ENCODE measurements at places on chromosomes 7 and 10.

GRCh38 chr7:66847879-66848790, 72.9 kb upstream of the TMEM248 start:
- no peak for DNase-seq

DNA sequence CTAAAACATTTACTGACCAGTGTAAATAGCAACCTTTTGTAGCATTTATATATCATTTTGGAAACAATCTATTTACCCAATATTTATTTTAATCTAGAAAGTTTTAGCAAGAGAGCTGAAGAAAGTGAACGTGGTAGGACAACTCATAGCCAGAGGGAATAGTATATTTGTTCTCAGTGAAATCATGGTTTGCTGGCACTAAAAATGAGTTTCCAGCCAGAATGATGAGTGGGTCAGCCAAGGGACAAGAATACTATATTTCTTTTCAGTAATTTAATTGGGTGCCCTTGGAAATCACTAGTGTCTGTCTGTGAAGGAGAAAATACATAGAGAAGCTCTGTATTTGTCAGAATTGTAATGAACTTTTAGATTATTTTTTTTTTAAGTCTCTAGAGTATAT, 74.9 kb downstream of the MINPP1 start:
- DNase-seq, result no peak

DNA sequence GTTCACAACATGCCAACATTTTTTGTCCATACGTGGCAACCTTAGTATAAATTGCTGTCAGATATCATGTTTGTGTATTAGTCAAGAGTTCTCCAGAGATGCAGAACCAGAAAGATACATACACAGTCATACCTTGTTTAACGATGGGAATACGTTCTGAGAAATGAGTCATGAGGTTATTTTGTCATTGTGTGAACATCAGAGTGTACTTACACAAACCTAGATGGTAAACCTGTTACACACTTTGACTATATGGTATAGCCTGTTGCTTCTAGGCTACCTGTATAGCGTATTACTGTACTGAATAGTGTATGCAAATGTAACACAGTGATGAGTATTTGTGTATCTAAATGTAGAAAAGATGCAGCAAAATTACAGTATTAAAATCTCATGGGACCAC, 22.3 kb downstream of the ZNF518A start:
- no peak for DNase-seq

DNA sequence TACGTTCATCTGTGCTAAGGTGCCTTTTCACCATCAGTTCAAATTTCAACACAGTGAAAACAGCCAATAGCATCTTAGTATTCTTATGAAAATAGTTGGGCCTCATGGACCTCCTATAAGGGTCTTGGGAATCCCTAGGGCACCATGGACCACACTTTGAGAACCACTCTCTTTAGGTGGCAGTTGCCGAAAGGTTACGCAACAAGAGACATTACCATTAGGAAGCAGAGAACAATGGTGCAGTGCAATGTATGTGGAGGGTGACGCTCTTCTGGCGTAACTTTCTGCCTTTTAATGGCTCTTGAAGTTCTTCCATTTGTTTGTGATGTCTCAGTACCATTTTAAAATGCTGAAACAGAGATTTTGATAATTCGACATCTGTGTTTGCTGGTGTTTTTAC, 131.1 kb downstream of the CNNM2 start:
- no peak for DNase-seq

GRCh38 chr10:20277820-20278219, 461.6 kb downstream of the PLXDC2 start:
- no peak for DNase-seq

- no peak for DNase-seq
Measured at GRCh38 chr10:103843045-103843444, 12.3 kb downstream of the SH3PXD2A start.

DNA sequence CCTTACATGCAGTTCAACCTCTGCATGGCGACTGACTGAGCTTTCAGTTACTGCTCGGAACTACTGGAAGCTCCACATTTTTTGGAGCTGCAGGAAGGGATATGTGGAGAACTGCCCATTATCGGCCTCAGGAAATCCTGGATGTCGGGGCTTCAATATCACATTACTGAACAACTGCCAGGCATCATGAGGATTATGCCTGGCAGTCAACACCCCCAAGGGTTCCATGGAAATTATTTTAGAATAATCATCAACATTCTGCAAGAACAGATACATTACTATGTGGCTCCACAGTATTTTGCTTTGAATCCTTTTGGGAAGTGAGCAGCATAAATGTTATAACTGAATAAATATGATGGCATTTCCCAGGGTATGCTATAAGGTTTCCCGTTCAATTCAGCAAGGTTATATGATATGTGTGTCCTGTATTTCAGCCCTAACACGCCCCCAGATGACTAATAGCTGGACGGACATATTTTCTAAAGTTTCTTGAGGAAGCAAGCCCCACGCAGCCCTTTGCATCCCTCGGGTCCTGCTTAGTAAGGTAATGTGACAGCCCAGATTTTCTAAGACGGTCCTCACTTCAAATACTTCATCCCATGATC, 53.0 kb upstream of the OPALIN start:
- DNase-seq, result no peak

DNA sequence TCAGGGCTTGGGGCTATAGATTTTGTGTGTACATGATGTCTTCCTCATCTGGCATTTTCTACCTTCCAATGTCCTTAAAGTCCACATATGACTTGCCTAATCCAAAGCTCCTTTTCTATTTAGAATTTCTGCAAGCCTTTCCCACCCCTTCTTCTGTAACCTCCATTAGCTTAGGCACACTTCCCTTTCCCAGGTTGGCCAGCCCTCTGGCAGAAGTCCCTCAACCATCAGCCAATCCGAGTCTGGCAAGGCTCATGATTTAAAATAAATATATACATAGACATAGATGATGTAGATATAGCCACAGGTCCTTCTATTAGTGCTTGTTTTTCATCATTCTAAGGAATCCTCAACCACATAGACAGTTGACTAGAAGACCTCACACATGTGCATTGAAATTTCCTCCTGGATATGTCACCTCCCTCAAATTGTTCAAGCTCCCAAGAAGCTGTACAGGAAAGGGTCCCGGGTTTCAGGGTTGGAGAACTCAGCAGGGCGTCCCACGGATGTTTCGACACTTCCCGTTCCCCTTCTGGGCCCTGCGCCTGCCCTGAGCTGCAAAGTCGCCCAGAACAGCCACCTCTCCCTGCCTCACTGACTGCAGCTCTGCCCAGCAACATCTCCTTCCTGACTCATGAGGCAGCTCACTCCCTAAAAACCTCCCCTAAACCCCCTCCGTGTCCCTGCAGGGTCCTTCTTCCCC, 20.4 kb upstream of the PIK3AP1 start:
- no peak for DNase-seq

DNA sequence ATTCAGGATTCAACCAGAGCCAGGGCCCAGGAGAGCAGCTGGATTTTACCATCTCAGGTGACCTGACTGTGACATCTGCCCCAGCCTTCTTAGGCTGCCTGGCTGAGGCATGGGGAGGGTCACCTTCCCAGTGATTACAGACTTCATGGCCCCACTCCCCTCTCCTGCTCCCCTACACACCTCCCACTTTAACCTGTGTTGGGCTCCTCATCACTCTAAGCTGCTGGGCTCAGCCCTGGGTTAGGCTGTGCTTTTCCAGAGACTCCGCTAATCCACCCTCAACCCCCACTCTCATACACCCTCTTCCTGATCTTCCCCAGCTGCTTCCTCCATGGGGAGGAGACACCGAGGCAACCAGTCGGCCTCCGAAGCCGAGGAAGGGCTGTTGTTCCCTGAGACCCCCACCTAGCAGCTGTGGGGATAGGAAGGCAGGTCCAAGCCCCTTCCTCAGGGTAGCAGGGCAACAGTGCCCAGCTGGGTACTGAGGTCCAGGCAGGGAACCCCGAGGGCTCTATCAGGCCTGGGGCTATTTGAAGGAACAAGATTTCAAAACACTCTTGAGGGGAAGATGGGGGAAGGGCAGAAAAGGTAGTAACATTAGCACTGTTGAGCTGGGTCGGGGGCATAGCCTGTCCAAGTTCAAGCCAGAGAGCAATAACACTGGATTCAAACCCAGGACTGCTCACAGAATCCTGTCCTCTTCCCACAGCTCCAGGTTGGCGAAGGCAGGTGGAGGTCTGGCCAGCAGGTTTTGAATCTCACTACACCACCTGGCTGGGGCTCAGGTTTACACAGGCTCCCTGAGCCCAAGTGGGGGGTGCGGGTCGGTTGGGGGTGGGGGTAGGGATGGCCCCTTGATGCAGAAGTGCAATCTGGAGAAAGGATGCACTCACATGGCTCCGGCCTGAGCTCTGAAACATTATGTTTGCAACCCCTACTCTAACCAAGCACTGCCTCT, 1.8 kb downstream of the IMPDH1 start:
- no peak for DNase-seq

GRCh38 chr10:93083743-93084539, 10.2 kb downstream of the CYP26A1 start:
- no peak for DNase-seq

DNA sequence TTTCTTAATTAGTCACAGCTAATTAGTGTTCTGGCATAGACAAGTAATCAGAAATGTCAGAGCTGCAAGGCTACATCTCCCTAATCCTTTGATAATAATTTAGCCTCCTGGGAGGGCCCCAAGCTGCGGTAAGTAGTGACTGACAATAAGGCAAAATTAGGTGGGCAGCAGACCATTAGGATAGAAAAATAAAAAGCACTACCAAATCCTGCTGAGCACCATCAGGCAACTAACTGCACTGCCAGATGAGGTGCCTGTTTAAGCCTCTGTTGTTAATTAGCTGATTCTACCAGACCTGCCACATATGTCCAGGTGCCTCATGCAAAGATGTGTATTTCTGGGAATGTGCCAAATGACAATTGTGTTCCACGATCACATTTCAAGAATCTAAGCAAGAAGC, 32.5 kb upstream of the FEZF1 start:
- DNase-seq, result no peak

DNA sequence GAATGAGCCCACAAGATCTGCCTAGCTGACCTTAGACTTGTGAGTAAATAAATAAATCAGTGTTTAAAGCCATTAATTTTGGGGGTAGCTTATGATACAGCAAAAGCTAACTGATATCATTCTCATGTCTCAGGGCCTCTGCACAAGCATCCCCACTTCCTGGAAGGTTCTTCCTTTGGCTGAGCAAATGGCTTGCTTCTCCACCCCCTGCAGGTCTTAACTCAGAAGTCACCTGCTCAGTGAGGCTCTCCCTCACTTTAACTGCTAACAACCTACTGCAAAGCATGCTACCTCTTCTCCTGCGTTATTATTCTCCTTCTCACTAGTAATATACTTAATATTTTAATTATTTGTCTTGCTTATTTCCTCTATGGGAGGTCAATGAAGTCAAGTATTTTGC, 167.3 kb downstream of the TPK1 start:
- DNase-seq, result no peak

GRCh38 chr7:6294839-6295238, 22.4 kb upstream of the CYTH3 start:
- DNase-seq, result no peak

DNA sequence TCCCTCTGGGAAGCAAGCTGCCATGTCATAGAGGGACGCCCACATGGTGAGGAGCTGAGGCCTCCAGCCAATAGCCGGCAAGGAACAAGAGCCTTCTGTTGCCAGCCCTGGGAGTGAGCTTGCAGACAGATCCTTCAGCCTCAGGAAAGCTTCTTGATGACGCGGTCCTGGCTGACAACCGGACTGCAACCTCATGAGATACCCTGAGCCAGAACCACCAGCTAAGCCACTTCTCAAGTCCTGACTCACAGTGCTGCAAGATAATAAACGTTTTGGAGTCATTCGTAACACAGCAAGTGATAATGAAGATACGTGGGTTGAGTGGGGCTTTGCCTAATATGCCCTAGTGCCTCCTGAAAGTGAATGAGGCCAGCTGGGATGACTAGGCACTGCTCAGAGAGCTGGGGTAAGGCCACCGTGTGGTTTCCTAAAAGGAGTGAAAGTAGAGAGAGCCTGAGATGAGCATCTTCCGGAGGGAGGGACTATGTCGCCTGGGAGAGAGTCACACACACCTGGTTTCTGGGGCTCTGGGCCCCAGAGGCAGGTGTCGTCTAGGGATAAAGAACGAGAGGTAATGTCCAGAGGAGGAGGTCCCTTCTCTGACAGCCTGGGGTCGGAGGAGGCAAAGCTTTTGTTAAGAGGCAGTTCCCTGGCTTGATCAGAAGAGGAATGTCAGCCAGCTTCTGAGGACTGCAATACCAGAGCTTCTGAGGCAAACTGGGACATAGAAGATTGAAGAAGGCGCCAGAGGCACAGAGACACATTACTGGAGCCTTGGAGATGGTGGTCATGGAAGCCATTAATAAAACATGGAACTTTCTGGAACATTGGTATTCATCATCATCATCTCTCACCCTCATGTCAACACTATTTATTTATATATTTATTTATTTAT, 53.6 kb downstream of the PYROXD2 start:
- no peak for DNase-seq

- no peak for DNase-seq
Measured at GRCh38 chr10:57955076-57955475, 312.6 kb downstream of the IPMK start.

DNA sequence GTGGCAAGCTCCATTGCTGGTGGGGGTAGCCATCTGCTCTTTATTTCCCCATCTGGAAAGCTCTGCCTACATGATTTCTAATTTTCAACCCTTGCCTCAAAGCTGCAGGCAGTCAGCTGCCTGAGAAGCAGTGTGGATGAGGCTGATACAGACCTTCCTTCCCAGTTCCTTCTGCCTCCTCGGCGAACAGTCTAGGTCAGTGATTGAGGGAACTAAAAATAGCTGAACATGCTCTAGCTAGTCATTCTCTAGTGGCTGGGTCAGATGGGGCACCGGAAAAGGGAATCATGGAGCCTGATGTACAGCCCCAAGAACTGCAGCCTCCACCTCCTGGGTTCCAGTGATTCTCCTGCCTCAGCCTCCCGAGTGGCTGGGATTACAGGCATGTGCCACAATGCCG, 48.7 kb downstream of the NAMPT start:
- no peak for DNase-seq

DNA sequence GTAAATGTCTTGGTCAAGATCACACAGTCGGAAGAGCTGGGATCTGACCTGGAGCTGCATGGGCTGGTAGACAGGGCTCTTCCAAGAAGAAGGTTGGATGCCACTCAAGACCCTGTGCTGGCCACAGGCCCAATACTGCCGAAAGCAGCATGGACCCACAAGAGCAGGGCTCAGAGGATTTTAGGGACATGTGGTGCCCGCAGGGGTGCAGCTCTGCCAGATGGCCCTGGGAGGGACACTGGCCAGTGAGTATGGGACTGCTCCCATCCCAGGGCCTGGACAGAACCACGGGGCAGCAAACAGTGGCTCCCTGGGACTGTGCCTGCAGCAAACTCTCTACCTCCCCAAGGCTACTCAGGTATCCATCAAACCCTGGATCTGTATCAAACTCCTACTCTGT, 12.4 kb downstream of the MAT1A start:
- no peak for DNase-seq

- no peak for DNase-seq
Measured at GRCh38 chr7:134561-135256, 57.7 kb upstream of the FAM20C start.

DNA sequence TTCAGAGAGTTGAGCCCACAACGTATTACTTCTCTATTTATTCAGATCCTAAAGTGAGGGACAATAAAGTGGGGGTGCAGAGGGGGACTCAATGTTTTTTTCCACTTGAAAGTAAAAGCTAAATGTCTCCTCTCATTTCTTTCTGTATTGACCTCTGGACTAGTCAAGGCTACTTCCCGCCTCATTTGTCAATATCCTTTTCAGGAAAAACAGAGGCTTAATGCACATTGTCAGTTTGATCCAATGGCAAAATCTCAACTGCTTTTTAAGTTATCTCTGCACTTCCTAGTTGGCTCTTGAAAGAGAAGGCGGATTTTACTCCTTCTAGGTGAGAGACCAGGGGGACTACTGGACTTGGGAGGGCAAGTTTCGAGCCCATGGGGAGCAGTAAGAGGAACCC, 56.4 kb downstream of the HIPK2 start:
- no peak for DNase-seq

Measured in stimulated activated CD8-positive, alpha-beta memory T cell treated with anti-CD3 and anti-CD28 coated beads, Interleukin-4, amount 100 ng/mL, for 4 hours (primary cell).